Esophagus mucosa (tissue), 1 donor: ENCODE measurements at places on chromosomes 11 and 22. TPM values are rescaled to one million over a fixed set of nuclear protein-coding genes. Genes with fewer than 3 reads are reported as not detected.

DNA sequence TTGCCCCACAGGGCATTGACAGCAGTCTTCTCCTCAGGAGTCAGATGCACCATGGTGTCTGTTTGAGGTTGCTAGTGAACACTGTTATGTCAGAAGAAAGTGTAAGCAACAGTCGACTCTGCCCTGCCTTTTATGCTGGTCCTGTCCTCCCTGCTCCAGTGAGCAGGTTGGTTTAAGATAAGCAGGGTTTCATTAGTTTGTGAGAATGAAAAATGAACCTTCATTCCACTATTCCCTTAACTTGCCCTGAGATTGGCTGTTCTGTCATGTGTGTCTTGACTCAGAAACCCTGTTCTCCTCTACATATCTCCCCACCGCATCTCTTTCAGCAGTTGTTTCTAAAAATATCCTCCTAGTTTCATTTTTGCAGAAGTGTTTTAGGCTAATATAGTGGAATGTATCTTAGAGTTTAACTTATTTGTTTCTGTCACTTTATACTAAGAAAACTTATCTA lies at the start of gene HBD:
Gene HBD (minus strand): TSS at position 103 of the 454 bp plus-strand sequence. CDS start 50 bp downstream, at position 53.
- no peak for ATAC-seq

Gene MOGAT2
- 0.60 TPM for total RNA-seq

- ATAC-seq: no peak
These were observed 39.8 kb upstream of the TEF start for GRCh38 chr22:41341990-41342389.

Gene TRPC6
- total RNA-seq: 0.36 TPM

Gene DNAJB7
- not detected for total RNA-seq

DNA sequence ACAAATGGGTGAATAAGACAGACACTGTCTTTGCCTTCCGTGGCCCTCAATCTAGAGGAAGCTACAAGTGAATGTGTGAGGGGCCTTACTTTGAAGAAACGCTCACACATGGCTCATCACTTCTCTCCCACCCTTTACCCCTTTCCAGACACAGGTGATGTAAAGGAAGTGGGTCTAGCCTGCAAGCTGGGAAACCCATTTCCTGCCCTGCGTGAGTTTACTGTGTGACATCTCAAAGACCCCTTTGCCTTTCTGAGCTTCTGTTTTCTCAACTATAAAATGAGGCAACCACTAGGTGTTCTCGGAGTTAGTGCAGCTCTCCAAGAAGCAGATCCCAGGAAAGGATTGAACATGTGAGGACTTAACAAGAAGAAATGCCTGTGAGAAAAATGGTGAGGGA lies 43.1 kb upstream of the LMO2 start:
- ATAC-seq: no peak

- ATAC-seq: no peak
These were observed 11.0 kb upstream of the B4GALNT4 start for GRCh38 chr11:358129-358800.

Gene CRYBB3
- 0.64 TPM for total RNA-seq

GRCh38 chr11:119196833-119197483 lies 9.2 kb upstream of the CBL start:
- ATAC-seq: peak; percentile 92

Gene DDIAS
- total RNA-seq: 8.9 TPM

Gene E2F8
- total RNA-seq: 5.2 TPM

- no peak for ATAC-seq
These were observed 102.6 kb downstream of the TRIM44 start for GRCh38 chr11:35765211-35765610.

DNA sequence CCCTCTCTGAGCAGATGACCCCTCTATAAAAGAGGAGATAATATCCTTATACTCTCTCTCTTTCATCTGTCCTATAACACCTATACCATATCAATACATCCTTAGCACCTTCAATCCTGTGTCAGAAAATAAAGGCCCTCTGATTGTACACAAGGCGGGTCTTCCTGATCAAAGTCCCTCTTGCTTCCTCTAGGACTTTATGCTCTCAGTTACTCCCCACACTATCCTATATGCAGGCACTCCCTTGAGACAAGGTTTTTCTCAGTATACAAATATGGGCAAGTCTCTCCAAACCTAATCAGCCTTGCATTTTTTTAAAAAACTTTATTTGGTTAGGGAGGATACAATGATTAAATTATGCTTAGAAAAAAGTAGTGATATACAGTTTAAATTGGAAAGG lies 17.3 kb upstream of the HORMAD2 start:
- ATAC-seq: no peak

Gene OR52I1
- total RNA-seq: not detected

Gene ABCC8
- total RNA-seq: not detected

Gene SOX10
- total RNA-seq: 0.44 TPM

Gene TEX12
- 0.16 TPM for total RNA-seq
